ENCODE measurements at places on chromosomes 2 and 18.

DNA sequence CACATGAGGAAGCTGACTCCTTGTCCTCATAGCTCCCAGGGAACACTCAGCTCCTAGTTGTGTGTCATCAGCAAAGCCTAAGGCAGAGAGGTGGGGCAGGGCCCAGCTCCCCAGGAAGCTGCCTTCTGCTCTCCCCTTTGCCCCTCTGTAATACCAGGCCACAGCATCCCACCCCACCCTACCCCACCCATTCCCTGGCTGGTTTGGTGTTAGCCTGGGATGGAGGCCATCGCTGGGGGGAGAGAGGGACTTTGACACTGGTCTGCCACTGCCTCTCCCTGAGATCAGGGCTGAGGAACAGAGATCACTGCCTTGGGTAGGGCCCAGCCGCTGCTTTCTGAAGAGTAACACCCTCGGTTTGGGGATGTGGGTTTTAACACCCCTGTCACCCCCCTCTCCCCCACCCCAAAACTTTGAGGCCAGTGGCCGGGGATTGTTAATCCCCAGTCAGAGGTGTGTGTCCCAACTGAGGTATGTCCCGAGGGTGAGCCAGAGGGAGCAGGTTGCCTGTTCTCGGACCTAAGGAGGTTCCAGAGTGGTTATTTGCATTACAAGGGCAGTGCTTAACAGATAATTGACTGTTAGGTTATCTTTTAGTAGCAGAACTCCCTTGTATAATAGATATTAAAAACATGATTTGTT, 41.4 kb downstream of the TET3 start:
- DNase-seq, result no peak

DNA sequence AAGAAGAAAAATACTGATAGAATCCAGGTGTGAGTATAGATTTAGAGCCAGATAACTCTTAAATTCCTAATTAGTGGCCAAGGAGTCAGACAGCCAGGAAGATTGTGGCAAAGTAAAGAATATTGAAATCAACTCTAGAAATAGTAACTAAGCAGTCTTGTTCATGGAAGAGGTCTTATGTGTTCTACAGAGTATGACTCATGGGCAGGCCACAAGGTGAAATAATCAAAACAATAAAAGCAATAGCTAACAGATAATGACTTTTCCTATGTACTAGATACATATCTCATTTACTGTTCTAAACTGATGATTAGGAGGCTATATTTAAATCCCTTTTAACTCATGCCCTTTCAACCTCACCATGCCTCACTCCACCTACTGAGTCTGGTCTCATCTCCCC, 227.4 kb upstream of the COL3A1 start:
- no peak for DNase-seq

- no peak for DNase-seq
These were observed 202.0 kb downstream of the GLI2 start for GRCh38 chr2:120937686-120938044.

- no peak for DNase-seq
These were observed 533.8 kb upstream of the ACVR2A start for GRCh38 chr2:147311058-147311430.

- DNase-seq, result no peak
These were observed 1389.7 kb downstream of the DSC3 start for GRCh38 chr18:29652797-29653196.

GRCh38 chr2:239589270-239589825, 188.5 kb upstream of the HDAC4 start:
- DNase-seq, result no peak

DNA sequence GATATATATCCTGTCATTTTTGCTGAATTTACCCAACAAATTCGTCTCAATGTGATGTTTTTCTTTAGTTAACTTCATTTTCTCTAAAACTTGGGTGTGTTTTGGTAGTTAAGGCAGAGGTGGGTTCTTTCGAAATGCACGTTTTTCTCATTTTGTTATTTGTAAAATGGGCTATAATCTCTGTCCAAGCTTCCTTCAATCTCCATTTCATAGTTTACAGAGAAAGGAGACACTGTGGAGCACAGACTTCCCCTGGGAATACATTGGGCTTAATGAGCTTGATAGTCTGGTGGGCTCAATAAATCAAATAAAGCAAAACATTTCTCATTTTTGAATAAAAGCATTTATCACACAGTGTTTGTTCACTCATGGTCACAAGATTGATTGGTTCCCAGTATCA, 145.1 kb downstream of the AGPS start:
- no peak for DNase-seq

DNA sequence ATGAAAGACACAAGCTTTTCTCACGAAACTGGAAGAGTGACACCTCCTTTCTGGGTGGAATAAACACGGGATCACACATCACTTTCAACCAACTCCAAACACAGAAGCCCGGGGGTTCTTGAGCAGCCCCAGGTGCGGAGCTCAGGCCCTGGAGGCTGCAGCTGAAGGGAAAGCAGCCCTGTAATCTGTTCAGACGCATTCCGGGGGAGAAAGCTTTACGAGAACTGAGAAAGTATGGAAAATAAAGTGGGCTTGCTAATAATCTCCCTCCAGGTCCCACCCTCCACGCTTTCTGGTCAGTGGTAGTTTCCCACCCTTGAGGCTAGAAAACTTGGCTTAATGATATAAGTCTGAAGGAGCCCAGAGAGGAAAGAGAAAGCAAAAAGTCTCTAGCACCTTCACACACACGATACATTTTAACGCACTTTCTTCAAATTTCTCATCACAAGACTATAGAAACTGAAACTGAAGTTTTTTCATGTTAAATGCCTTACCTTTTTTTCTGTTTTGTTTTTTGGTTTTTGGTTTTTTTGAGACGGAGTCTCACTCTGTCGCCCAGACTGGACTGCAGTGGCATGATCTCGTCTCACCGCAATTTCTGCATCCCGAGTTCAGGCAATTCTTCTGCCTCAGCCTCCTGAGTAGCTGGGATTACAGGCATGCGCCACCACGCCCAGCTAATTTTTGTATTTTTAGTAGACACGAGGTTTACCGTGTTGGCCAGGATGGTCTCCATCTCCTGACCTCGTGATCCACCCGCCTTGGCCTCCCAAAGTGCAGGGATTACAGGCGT, 141.3 kb downstream of the AFF3 start:
- no peak for DNase-seq

GRCh38 chr2:156883804-156884203, 373.7 kb upstream of the GALNT5 start:
- DNase-seq, result no peak

DNA sequence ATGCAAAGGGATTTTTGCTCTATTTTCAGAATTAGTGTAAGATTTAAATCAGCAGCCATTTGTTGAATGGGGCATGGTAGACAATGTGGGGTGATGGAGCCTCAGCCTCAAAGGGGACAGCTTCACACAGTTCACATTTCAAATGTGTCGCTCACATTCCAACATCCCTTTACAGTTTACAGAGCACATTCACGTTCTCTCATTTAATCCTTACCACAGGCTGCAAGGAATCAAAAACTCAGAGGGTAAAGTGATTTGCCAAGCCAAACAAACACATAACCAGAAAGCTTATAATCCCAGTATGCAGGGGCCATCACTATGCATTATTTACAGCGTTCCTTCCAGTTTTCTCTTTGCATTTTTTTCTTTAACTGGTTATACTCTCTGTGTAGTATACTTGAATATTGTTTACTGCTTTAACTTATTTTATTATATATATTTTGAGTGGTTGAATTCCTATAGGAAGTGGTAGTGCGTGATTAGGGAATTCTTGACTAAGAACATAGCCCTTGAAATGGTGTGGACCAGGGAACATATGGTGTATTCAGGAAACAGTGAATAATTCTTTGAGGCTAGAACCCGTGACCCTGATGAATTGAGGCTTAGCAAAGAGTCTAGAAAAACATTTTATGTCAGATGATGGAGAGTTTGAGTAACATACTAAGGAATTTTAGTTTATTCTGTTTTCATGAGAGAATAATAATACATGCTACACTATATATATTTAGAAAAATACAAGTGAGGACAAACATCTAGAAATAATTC, 18.1 kb upstream of the TAF1B start:
- DNase-seq, result no peak

- DNase-seq, result no peak
These were observed 297.1 kb downstream of the TMX3 start for GRCh38 chr18:68417826-68418225.

- DNase-seq, result no peak
These were observed 203.5 kb downstream of the SEPTIN10 start for GRCh38 chr2:109410039-109410815.

GRCh38 chr2:233758849-233759248, 1.2 kb upstream of the UGT1A1 start:
- DNase-seq, result no peak

DNA sequence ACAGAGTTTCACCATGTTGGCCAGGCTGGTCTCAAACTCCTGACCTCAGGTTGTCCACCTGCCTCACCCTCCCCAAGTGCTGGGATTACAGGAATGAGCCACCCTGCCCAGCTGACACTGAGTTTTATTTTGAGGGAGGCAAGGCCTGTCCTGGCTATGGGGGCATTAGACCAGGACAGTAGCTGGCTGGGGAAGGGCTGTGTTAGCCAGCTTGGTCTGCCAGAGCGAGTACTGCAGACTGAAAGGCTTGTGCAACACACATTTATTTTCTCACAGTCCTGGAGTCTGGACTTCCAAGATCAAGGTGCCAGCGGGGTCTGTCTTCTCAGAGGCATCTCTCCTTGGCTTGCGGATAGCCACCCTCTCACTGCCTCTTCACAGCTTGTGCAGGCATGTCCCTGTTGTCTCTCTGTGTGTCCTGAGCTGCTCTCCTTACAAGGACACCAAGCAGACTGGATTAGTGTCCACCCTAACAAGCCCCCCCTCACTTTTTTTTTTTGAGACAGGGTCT, 59.4 kb upstream of the HAAO start:
- DNase-seq, result no peak

GRCh38 chr2:18319987-18320386, 240.5 kb downstream of the RDH14 start:
- no peak for DNase-seq

DNA sequence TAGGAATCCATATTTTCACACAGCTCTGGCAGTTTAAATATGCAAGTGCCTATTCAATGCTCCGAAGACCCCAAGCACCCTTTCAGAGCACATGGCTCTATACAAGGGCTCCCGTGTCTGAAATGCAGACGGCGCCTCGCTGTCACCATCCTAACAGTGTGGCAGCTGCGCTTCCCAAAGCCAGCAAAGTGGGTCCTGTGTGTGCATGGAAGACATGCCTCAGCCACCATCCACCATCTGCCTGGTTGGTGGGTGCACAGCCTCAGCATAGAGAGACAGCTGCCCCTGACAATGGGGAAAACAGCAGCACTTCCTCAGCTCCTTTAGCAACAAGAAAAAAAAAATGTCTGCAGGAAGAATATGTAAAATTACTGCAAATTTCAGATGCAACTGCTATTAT, 218.1 kb downstream of the SP3 start:
- DNase-seq, result no peak

- no peak for DNase-seq
These were observed 108.9 kb upstream of the ITGA4 start for GRCh38 chr2:181348107-181348837.

DNA sequence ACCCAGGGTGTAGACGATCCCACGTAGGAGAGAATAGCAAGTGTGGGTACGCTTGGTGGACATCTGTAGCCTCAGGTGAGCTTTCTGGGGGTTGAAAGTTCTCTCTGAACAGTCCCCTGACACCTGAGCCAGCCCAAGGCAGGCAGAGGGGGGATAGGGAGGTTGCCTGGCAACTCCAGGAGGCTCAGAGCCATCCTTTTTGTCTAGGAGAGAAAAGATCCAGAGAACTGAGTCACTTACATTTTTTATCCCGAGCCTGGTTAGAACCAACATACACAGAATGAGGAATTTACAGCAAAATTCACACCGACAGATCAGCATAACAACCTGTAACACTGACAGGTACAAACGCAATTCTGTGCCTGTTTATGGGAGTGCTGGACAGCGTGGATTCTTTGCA, 113.2 kb downstream of the SH3BP4 start:
- DNase-seq, result no peak

GRCh38 chr18:59124370-59124704, 15.3 kb upstream of the SEC11C start:
- DNase-seq, result no peak

GRCh38 chr2:55595536-55595935, 21.9 kb downstream of the PPP4R3B start:
- no peak for DNase-seq

GRCh38 chr2:60312618-60313017, 240.8 kb downstream of the BCL11A start:
- no peak for DNase-seq

DNA sequence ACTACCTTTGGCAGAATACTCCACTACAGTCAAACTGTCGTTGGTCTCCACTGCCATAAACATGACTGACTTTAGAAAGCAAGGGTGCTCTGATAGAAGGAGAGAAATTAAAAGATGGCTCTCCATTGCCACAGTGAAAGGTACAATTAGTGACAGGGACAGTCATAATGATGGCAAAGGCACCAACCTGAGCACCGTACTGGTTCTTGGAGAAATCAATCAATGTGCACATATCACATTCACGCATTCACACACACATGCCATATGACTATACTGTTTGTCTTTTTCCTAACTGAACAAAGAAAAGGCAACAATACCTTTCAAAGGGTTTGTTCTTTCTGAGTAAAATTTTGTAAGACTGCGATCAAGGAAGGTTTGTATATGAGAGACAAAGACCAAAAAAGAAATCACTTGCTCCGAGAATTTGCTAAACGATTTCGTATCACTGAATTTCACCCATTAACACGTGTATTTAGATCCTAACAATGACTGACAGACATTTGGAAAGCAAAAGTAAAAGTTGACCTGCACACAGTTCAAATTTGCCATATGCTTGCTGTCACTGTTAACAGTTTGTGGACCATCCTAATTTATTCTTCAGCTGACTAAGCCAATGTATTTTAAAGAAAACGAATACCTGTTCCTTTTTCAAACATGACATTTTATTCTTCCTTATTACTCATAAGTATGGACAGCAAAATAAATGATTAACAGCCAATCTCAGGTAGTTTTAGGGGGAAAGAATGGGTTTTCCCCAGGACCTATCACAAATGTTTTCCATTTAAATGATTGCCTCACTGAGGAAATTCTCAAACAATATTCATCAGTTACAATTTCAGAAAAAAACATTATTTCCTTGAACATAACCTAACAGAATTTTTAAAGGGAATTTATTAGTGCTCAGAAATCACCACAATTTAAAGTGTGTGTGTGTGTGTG, 644.4 kb downstream of the ZEB2 start:
- no peak for DNase-seq

DNA sequence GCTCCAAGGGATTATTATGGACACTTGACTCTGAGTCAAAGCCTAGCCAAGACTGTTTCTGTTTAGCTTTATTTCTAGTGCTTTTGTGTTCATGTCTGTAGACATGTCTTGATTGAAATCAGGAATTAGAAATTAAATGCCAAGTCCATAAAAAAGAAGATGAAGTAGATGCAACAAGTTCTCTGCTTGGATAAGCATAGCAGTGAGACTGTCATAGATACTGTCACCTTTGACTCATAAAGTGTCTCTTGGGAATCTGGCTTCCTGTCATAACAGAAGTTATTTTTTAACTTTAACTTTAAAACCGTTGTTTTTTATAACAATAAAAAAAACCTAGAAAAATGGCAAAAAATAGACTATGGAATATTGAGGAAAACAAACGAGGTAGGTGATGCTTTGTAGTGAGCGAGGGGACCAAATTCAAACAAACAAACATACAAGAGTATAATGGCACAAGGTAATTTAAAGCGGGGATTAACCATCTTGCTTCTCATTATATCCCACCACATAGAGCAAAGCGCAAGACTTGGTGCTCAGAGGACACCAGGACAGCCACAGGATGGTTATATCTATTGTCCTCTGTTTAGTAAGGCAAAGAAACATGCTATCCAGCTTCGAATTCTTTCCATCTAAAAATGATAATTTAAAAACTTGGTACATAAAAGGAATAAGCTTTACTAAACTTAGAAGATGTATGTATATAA, 64.6 kb downstream of the CD226 start:
- no peak for DNase-seq
